ENCODE measurements at places on chromosomes 3 and 15.

GRCh38 chr3:34396288-34396687 is 597.9 kb downstream of the PDCD6IP start:
- no peak for DNase-seq

DNA sequence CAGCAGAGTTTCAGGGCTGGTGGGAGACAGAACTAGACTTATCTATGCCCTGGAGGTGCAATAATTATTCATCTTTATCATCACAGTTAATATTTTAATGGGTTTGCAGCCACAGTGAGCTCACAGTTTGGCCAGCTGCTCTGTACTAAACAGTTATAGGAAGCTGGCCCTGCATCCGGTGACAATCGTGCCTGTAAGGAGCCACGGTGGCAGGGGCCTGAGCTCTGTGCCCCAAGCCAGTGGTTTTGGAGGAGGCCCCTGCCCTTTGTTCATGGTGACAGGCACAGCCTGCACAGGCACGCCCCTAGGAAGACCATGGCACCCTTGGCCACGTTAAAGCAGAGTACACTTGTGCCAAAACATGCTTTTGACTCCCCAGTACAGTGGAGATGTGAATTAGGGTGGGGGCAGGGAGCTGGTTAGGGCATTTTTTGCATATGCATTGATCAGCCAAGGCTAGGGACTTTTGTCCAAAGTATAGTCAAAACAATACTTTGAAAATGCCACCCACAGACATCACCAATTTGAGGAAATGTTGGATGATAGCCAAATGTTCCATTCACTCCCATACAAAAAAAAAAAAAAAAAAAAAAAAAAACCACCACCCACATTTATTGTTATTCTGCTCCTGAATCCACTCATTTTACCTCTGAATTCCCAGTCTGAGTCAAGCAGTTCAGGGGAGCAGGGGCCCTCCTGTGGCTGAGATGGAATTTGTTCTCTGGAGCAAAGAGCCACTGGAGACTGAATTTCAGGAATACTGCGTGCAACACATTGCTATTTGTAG is 3.4 kb upstream of the RFTN1 start:
- no peak for DNase-seq

DNA sequence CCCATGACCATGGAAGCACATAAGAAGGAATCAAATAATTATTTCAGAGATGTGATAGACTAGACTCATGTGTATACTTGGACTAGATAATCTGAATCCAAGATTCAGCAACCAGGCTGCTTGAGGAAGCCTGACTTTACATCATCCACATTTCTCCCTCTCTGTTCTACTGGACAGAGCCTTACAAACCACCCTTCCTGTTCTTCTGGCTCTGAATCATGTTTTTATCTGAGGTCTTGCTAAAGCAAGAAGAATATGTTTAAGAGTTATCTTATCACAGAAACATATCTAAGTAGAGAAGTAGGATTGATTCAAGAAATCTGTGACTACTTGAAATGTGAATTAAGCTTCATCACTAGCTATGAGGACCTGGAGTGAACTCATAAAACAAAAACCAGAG is 71.1 kb upstream of the SLC24A5 start:
- no peak for DNase-seq

DNA sequence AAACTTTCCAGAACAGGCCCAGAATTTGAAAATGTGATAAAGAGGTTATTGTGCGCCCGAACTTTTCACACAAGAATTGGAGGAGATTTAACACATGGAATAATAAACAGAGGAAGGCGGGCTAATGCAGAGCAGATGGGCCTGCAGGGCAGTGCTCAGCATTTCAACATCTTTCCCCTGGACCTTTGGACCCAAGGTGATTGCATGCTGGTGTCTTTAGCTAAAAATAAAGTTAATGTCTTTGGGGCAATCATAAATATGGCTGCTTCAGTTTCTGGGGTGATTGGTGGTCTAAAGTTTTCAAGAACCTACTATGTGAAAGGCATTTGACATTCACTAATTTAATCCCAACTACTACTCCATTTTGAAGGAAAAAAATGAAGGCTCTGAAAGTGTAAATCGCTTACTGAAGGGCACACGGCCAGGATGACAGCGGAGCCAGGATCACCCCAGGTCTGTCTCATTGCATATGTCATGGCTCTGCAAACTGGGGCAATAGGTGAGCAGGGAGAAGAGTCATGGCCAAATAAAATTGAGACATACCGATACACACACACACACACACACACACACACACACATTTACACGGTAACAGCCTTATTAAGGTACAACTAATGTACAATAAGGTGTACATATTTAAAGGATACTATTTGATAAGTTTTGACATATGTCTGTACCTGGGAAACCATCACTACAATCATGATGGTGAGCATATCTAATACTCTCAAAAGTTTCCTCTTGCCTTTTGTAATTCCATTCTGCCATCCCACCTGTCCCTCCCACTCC is 243.1 kb upstream of the LRRFIP2 start:
- DNase-seq: no peak

GRCh38 chr15:42059661-42060476 is 34.5 kb downstream of the PLA2G4D start:
- peak; percentile 53 for DNase-seq

DNA sequence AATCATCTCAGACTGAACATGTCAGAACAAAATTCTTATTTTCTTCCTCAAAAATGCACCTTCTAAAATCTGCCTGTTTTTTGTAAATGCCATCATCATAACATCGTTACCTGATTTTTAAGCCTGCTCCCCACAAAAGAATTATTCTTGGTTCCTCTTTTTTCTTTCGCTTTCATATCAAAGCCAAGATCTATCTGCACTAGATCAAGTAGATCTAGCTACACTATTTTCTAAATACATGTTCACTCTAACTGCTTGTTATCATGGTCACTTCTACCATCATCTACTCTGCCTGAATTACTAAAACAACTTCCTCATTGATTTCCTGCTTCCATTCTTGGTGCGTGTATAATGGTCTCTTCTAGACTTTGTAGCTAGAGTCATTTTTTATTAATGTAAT is 217.7 kb downstream of the ARPP21 start:
- no peak for DNase-seq

GRCh38 chr15:63295341-63295740 is 17.9 kb downstream of the APH1B start:
- no peak for DNase-seq

GRCh38 chr3:140438736-140439470 is 239.0 kb upstream of the TRIM42 start:
- no peak for DNase-seq

DNA sequence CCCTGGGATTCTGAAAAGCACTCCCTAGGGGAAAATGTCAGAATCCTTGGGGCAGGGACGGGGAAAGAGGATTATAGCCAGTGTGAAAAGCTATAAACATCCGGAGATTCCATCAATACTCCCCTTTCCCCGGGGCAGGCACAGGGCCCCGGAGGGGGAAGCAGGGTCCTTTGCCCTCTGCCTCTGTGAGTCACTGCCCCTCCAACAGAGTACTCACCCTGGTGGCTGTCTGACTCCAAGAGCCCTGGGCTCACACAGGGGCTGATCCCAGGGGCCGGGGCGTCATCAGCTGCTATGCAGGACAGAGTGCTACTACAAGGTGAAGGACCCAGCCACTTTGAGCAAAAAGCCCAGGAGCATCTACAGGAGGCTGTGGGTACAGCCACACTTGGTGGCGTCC is 133.0 kb upstream of the PRR20G start:
- no peak for DNase-seq

GRCh38 chr15:58446521-58446920 is 14.7 kb downstream of the LIPC start:
- no peak for DNase-seq

DNA sequence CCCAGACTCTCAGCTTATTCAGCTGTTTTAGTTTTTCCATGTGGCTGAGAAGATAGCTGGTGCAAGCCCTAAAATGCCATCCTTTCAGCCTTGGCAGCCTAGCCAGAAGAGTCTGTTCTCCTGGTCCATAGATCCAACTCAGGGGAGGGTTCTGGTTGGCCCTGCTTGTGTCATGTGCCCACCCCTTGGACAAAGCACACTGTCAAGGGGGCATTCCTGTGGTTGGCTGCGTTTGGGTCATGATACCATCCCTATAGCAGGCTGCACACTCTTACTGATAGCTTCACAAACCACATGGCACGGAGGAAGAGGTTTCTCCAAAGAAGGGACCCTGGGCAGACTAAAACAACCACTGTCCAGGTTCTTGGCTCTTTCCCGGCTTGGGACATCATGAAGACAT is 8.4 kb upstream of the FSTL1 start:
- DNase-seq: no peak

All from stimulated activated CD8-positive, alpha-beta memory T cell treated with anti-CD3 and anti-CD28 coated beads, Interleukin-7, amount 100 ng/mL, for 1 hour (primary cell).